ENCODE measurements at places on chromosomes 3 and 15.

- no peak for DNase-seq
Measured at GRCh38 chr15:97963779-97964178, 3.3 kb downstream of the ARRDC4 start.

GRCh38 chr15:67548862-67549651 is 6.6 kb downstream of the MAP2K5 start:
- no peak for DNase-seq

GRCh38 chr3:13091898-13092611 is 18.8 kb upstream of the IQSEC1 start:
- DNase-seq, result peak; percentile 10

DNA sequence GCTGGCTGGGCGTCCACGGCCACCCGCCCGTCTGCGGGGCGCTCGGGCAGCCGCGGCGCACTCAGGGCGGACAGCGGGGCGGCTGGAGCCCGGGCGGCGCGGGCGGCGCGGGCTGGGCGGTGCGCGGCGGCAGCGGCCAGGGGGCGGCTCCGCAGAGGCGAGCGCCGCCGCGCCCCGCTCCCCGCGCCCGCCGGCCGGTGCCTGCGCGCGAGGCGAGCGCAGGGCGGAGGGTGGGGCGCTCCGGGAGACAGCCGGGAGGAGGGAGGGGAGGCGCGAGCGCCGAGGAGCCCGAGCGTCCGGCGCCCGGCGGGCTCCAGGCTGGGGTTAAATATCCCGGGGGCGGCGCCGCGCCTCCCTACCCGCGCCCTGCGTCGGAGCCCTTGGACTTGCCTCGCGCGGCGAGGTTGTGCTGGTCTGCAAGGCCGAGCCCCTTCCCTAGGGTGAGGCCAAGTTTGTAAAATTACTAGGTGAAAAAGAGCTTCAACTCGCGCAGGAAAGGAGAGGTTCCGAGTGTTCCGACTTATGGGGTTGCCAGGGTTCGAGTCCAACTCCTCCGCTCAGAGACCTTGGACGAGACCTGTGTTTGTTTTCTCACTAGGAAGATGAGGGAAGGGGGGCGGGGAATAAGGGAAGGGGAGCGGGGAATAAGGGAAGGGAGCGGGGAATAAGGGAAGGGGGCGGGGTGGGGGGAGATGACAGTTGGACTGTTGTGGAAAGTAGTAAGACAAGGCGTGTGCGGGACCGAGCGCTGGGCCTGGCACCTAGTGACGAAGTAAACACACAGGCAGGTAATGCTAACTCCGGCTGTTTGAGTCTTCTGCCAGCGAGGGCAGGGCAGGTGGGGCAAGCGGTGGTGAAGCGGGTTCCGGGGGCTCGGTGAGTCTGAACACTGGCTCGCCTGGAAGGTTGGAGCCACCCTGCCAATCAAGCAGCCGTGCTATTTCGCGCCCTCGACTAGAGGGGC is at the start of gene TNFAIP8L3:
Gene TNFAIP8L3, minus strand, starts transcription at position 301 of the 964 bp plus-strand sequence. CDS start 311 bp downstream, outside the sequence.
- no peak for DNase-seq

GRCh38 chr15:88061452-88061851 is 195.1 kb downstream of the NTRK3 start:
- DNase-seq, result no peak

- no peak for DNase-seq
Measured at GRCh38 chr3:105979961-105980360, 111.1 kb upstream of the CBLB start.

DNA sequence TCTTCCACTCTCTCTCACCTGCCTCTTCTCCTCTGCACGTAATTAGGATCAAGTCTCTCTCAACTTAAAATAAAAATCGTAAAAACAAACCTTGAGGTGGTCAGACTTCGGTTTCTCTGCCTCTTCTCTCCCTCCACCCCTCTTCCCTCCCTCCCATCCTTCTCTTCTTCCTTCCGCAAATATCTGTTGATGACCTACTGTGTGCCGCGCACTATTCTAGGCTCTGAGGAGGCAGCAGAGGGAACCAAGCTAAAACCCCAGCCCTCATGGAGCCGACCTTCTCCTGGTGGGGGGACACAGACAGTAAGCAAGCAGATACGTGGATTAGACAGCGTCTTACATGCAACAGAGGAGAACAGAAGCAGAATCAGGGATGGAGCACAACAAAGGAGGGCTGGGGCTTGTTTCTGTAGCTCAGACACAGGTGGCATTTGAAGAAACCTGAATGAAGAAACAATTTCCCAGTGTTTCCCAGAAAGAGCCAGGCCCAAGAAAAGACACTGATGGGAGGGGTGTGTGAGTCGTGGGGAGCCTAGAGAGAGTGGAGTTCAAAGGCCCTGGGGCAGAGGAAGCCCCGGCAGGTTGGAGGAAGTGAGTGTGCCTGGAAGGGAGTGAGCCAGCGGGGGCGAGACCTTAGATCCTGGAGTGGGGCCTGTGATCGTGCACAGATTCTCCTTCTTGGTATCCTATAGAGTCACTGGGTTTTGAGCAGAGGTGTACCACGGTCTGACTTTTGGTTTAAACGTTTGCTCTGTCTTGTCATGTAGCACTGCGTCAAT is 80.5 kb downstream of the TOP2B start:
- no peak for DNase-seq

DNA sequence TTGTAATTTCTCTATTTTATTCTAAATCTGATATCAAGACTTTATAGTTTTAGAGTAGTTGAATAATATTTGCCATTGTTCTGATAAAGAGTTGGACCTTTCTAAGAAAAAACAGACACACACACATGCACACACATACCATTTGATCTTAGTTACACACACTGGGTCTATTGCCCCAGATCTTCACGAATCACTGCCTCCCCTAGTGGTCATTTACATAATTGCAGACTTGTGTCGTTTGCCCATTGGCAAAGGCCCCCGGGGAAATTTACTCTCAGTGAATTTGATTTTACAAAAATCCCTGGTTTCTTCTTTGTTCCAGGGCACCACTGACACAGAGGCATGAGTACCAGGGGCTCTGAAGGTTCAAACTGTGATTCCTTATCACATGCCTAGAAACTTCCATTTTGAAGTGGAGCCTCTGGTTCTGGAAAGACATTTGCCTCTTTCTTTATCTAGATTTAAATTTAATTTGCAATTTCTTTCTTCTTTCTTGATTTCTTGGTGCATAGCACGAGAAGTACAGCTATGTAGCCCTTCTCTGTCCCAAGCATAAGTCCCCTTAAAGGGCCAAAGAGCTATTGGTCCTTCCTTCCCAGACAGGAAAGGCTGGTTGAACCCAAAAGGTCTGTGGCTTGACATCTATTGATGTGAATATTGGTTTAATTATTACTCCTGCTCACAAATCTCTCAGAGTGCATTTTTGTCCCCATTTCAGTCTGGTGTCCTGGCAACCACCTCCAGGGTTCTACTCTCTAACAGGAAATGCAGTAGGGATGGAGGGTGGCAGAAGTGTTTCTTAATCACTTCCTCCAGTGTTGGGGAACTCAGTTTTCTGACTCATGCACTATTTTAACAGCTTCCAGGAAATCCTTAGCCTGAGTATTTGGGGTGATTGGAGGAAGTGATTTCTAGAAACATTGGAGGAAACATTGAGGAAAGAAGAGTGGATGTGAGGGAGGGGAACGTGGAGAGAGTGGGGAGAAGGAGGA is 32.4 kb upstream of the SLC6A11 start:
- DNase-seq, result no peak

DNA sequence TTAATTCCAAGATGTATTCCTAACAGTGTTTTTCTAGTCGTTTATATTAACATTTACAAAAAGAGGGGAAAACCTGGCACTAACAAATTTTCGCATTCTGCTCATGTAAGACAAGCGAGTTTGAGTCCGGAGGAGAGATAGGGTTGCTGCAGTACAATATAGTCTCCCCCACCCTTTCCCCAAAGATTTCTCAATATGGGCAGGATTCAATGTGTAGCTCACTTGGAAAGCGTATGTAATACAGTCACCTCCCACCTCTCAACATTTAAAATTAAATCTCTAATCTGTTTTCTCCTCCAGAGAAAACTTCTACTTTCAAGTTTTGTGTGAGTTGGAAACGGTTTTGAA is 57.9 kb downstream of the CMSS1 start:
- DNase-seq, result no peak

DNA sequence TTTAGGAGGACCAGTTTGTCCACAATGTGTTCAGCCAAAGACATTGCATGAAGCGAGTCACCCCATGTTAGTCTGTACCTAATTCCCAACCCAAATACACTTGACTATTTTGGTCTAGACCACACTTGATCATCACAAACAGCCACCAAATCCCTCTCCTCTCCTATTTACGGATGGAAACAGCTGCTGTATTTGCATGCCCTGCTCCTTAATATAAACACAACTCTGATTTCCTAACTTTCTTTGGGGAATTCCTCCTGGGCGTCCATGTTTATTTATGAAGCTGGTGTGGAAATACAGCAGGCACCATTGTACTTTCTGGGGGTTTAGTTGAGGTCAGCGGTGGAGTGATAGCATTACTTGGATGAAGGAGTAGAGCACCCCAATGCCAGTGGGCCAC is 235.2 kb downstream of the TLE3 start:
- DNase-seq, result no peak

- DNase-seq, result peak; percentile 12
Measured at GRCh38 chr3:33883538-33883950, 85.1 kb downstream of the PDCD6IP start.

GRCh38 chr3:134312072-134312872 is 61.6 kb upstream of the RYK start:
- DNase-seq, result no peak

- no peak for DNase-seq
Measured at GRCh38 chr3:130661140-130661891, 85.3 kb downstream of the PIK3R4 start.

DNA sequence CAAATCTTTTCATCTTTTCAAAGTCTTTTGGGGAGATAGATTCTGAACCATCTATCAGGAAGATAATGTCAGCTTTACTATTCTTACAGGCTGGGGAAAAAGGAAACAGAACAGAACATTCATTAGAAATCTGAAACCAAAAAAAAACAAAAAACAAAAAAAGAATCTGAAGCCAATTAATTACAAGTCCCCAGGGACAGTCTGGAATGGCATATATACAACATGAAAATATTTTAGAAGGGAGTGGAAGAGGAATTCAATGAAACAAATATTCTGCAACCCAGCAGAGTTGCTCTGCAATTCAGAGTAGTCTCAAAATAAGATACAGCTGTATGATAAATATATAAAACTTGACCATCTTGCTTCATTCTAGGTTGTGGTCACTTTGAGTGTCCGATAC is 41.7 kb upstream of the CAPN7 start:
- no peak for DNase-seq

GRCh38 chr3:53670721-53671120 is 175.5 kb downstream of the CHDH start:
- DNase-seq, result no peak

DNA sequence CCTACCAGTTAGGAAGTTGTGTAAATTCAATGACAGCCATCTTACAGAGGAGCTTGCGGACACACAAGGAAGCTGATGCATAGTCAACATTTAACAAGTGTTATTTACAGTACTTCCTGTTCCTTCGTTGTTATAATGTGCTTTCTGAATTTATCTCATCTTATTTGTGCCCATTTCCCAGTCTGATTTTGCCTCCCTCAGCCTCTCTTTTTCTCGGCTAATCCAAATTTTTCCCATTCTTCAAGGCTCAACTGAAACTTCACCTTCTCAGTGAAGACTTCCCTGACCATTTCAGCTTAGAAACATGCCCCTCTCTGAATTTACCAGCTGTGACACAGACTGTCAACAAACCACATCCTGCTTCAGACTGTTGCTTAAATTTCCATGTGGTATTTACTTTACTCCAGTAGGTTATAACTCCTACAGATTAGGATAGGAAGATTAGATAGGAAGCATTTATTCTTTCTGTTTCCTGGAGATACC is 55.7 kb upstream of the CP start:
- DNase-seq, result no peak

GRCh38 chr3:173502983-173503568 is 105.5 kb downstream of the NLGN1 start:
- DNase-seq, result no peak

DNA sequence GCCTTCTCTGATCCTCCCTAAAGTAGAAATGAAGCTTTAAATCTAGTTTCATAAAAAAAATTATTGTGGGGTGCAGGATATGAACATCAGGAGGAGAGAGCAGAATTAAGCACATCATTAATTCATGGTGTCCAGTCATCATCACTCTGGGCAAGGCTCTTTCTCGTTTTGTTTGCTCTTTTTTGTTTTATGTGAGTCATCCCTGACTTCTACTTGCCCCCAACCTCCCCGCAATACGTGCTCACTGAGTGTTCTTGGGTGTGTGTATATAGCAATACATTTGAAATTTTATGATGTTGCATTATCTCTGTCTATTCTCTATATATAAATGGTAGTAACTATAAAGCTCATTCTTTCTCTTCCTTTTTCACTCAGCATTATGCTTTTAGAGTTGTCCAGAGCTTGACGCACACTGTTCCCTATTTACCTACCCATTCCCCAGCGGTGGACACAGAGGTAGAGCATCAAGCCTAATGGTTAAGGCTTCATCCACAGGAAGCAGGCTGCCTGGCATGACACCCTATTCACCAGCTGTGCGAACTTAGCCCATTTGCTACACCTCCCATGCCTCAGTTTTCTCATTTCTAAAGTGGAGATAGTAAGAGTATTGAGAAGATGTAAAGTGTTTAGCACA is 72.3 kb downstream of the CD200R1L start:
- no peak for DNase-seq

GRCh38 chr15:48112242-48112641 is 8.5 kb upstream of the SLC24A5 start:
- DNase-seq, result no peak

GRCh38 chr3:133452641-133453319 is 52.9 kb downstream of the BFSP2 start:
- DNase-seq, result no peak

GRCh38 chr15:32909431-32909830 is 191.6 kb downstream of the GREM1 start:
- no peak for DNase-seq

GRCh38 chr15:74384881-74385643 is 17.6 kb upstream of the CYP11A1 start:
- no peak for DNase-seq

- DNase-seq, result no peak
Measured at GRCh38 chr3:4898454-4899313, 80.6 kb upstream of the BHLHE40 start.

- no peak for DNase-seq
Measured at GRCh38 chr3:59717679-59718205, 667.9 kb upstream of the CFAP20DC start.

DNA sequence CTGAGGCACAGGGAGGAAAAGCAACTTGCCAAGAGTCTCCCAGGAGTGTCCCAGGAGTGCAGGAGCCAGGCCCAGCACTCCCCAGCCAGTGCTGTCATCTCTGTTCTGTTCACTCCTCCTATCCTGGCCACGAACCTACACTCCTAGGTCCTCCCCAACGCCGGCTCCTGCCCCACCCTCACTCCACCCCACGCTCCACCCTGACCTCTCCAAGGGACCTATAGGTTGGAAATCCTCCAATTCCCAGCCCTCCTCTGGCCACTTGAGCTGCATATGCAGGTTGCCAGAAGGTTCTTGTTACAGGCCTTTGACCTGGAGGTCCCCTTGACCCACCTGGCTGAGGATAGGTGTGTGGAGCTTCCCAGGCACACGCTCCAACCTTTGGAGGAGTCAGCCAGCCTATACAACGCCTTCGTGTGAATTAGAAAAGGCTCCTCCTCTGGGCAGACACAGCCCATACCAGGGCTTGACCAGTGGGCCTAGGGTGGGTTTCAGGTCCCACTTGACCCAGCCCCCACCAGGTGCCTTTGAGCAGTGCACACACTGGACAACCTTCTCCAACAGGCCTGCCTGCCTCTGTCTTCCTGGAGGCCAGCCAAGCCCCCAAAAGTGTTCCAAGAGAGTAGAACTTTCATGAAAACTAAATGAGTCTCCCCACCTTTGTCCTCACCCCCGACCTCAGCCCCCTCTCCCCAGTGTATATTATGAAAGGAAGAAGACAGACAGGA is 167.2 kb upstream of the TLE3 start:
- DNase-seq, result no peak

GRCh38 chr3:133520286-133520685 is 53.2 kb upstream of the CDV3 start:
- DNase-seq, result no peak

Data from T1000 (cell line).